ENCODE measurements at places on chromosomes 12 and 14.
A peak's percentile ranks its signal among the peaks of the same experiment; 100 is the strongest.

- DNase-seq: peak; percentile 3
Measured at GRCh38 chr14:39265033-39265432, 31.3 kb downstream of the MIA2 start.

DNA sequence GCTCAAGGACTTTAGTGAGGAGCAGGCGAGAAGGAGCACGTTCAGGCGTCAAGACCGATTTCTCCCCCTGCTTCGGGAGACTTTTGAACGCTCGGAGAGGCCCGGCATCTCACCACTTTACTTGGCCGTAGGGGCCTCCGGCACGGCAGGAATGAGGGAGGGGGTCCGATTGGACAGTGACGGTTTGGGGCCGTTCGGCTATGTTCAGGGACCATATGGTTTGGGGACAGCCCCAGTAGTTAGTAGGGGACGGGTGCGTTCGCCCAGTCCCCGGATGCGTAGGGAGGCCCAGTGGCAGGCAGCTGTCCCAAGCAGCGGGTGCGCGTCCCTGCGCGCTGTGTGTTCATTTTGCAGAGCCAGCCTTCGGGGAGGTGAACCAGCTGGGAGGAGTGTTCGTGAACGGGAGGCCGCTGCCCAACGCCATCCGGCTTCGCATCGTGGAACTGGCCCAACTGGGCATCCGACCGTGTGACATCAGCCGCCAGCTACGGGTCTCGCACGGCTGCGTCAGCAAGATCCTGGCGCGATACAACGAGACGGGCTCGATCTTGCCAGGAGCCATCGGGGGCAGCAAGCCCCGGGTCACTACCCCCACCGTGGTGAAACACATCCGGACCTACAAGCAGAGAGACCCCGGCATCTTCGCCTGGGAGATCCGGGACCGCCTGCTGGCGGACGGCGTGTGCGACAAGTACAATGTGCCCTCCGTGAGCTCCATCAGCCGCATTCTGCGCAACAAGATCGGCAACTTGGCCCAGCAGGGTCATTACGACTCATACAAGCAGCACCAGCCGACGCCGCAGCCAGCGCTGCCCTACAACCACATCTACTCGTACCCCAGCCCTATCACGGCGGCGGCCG lies 1.1 kb downstream of the PAX9 start:
- peak; percentile 51 for DNase-seq

- DNase-seq: no peak
Measured at GRCh38 chr12:124620606-124621295, 53.3 kb upstream of the NCOR2 start.

DNA sequence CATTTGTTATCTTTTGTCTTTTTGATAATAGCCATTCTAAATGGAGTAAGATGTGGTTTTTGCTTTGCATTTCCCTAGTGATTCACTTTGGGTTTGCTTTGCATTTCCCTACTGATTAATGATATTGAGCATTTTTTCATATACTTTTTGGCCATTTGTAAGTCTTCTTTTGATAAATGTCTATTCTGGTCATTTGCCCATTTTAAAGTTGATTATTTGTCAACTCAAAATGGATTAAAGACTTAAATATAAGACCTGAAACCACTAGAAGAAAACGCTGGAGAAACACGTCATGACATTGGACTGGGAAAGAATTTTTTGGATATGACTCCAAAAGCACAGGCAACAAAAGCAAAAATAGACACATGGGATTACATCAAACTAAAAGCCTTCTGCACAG lies 148.0 kb downstream of the APAF1 start:
- no peak for DNase-seq

- no peak for DNase-seq
Measured at GRCh38 chr12:2198005-2198501, 145.3 kb downstream of the CACNA1C start.

DNA sequence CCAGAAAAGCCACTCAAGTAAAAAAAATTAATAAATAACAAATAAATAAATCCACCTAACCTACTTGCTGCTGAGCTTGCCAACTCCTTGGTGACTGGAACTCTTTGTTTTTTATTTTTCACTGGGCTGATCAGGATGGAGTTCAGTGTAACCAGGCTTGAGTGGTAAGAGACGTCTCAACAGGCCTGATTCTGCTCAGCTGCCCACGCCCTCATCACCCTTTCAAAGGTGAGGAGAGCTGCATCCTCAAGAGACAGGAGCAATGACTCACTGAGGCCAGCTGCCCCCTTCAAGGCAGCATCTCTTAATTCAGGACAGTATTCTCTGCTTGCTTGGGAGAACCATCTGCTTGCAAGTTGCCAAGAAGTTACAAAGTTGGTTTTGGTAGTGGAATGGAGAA lies 111.9 kb upstream of the CPM start:
- no peak for DNase-seq

- no peak for DNase-seq
Measured at GRCh38 chr12:89251342-89252271, 100.7 kb downstream of the DUSP6 start.

DNA sequence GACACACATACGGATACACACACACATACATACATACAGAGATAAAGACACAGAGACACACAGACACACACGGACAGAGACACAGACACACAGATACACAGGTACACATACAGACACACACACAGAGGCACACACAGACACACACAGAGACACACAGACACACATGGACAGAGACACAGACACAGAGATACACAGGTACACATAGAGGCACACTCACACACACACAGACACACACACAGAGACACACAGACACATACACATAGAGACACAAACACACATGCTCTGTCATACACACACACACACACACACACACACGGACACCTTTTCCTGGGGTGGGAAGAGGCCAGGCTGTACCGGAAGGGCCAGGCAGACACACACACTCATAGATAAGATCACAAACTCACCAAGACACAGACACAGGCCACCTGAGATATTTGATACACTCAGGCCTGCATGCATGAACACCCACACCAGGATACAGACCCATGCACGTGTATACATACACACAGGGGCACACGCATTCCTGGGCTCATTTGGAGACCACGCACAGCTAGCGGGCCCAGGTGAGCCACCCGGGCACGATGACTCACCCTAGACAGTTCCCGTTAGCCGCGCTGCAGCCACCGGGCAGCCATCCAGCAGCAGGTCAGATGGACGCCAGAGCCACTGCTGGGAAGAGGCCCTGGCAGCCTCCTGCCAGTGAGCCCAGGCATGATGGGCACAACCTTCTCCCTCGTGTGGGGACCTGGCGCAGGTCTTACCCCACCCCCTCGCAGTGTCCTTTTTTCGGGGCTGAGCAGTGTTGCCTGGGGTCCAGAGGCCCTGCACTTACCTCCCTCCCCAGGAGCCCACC lies 1.8 kb upstream of the AHNAK2 start:
- DNase-seq: no peak

DNA sequence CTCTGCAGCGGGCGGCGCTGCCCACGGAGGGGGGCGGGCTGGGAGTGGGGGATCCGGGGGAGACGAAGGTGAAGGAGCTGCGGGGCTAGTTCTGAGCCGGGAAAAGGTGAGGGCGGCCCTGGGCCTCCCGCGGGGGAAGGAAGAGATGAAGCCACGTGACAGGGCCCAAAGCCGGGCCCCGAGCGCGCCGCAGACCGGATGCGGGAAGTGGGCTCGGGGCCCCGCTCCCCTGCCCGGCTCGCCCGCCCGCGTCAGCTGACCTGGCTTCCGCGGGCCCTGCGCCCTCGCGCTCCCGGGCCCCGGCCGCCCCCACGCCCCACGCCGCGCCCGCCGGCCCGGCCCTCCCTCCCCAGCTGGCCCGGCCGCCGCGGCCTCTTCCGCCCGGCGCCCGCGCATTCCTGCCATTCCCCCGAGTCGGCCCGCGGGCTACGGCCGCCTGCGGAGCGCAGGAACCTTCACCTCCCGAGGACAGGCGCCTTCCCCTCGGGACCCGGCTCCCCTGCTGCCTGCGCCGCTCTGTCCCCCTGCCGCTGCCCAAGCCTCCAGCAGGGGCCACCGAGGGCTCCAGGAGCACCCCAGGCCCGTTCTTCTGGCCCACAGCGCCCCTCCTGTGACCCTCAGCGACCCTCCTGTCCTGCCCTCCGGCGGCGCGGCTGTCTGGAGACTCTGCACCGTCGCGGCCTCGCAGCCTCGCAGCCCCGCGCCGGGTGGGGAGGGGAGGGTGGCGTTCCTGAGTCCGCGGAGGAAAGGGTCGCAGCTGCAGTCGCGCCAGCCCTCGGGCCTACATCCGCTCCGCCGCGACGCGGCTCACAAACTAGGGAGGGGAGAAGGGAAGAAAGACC lies 20.4 kb downstream of the NINJ2 start:
- DNase-seq: no peak

DNA sequence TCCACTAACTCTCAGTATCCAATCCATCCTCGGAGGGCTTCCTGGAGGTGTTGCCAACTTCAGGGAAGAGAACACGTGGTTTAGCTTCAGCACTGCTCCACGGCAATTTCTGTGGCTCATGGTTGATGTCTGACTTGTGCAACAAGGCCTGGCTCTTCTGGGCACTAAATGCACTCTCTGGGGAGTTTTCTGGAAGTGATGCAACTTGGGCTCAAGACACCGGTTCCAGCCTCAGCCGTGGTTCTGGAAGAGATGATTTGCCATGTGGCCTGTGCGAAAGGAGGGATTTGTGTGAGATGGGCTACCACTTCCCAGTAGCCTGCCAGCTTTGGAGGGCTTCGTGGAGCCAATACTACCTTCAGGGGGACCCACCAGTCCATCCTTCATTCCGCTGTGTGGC lies 118.6 kb upstream of the RTL1 start:
- no peak for DNase-seq

Measured in NCI-H1105 (cell line).